ENCODE measurements at places on chromosomes 3 and 15.
A peak's percentile ranks its signal among the peaks of the same experiment; 100 is the strongest.

DNA sequence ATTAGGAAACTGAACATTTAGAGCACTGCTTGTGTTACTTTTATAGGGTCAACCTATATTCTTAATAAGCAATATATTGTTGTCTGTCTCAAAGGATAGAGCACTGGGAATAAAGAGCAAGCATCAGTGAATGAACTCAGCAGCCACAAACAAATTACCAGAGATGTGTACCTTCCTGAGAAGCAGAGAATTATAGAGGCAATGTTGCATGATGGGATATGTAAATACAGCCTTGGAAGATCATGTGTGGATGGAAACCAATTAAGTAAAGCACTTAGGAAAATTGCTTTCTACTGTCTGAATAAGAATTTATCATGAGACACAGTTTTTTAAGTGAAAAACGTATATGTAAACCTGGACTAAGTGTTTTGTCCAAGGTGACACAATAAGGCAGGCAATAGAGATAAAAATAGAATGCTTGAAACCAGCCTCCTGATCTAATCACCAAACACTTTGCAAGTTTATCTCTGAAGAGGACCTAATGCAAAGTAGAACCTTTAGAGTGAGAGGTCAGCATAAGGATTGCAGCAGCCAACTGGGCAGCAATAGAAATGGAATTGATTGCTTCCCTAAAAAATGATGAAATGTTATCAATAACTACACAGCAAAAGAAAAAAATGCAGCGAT is 848.0 kb downstream of the TUSC7 start:
- no peak for DNase-seq

GRCh38 chr15:87547470-87548181 is 708.9 kb downstream of the NTRK3 start:
- peak; percentile 55 for DNase-seq

DNA sequence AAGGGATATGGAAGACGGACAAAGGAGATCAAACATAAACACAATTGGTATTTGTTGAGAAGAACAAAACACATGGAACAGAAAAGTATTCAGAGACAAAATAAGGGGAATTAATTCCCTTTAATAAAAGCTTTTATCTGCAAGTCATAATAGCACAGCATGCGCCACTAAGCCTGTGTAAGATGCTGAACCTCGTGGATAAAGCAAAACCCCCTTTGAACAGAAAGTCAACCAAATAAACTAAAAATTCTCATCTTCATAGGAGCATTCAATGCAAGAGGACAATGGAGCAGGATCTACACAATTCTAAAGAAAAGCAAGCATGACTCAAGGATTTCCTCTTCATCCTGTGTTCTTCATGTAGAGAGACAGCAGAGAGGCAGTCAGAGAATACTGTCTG is 274.3 kb upstream of the GOLGA6L4 start:
- DNase-seq = no peak

GRCh38 chr15:75695220-75695619 is 17.4 kb downstream of the CSPG4 start:
- no peak for DNase-seq

DNA sequence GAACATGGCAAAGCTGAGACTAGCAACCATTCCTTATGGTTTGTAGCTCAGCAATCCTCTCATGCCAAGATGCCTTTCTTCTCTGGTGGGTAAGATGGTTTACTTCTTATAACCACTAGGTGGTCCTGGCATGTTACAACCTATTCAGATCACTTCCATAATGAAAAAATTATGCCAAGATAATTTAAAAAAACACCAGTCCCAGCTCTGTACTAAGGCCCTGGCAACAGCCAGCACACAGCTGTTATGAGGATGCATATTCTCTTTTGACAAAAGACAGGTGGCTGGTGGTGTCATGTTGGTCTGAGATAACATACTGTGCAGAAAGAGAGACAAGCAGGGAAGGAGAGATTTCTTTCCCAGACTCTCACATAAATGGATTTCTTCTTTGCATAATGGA is 65.7 kb upstream of the FRMD4B start:
- no peak for DNase-seq

DNA sequence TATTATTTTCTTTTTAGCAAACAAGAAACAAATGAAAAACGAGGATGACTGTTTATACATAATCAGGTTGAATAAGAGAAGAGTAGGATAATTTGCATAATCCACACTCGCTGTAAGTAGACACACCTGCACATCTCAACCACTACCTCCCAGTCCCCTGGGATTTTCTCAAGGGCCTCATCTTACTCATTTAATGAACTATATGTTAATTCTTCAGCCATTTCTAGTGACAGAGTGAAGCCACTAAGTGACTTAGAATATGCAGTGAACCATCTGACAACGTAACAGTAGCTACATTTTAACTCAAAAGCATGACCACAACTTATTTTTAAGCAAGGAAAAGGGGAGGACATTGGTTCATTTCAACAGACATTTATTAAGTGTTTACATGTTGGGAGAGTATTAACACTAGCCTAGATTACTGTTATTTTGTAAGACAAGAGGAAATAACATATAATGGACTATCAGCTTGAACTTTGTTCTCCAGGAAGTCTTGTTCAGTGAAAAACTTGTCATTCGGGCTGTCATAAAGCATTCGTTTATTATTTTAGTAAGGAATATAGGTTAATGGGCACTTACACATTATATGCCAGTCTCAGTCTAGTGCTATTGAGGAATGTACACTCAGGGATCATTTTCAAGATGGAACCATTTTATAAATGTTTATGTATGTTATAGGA is 173.0 kb upstream of the ROBO2 start:
- DNase-seq = no peak

All from NCI-H446 (cell line).